ENCODE measurements at places on chromosomes 16 and 17.
A peak's percentile ranks its signal among the peaks of the same experiment; 100 is the strongest.

DNA sequence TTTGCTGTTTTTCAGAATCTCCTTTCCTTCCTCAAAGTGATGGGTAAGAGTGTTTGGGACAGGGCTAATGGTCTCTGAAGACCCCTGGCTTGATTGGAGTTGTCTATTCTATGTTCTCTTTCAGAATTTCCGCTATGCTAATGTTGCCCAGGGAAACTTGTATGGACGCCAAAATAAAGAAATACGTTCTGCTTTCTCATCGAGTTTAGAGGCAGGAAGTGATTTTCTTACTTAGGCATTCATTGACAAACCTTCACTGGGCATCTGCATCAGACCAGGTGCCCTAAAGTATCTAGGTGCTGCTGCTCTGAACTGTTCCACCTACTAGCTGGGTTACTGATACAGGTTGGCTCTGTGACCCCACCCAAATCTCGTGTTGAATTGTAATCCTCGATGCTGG is 787.9 kb upstream of the EEF2KMT start:
- DNase-seq: no peak

DNA sequence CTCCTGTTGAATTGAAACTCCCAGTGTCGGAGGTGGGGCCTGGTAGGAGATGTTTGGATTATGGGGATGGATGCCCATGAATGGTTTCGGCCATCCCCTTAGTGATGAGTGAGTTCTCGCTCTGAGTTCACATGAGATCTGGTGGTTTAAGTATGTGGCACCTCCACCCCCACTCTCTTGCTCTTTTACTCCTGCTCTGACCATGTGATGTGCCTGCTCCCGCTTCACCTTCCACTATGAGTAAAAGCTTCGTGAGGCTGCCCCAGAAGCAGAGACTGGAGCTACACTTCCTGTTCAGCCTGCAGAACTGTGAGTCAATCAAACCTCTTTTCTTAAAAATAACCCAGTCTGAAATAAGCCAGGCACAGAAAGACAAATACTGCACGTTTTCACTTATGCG is 512.4 kb downstream of the HS3ST4 start:
- DNase-seq: no peak

GRCh38 chr16:647173-647902 is 1.8 kb upstream of the WDR90 start:
- DNase-seq: no peak

DNA sequence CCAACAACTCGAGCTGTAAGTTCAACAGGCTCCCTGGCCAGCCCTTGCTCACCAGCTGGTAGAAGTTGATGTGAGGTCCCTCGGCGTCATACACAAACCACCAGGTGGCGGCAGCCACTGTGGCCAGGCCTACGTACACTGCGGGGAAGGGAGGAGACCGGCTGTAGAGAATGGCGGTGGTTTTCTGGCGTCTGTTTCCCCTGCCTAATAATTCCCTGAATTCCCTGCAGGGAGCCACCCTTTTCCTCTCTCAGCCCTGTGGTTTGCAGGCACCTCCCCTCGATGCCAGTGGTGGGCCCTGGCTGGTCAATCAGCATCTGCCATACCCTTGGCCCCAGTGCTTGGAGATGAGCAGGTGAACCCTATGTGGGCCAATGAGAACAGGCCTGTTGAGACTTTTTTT is 18.9 kb upstream of the P2RX1 start:
- no peak for DNase-seq

DNA sequence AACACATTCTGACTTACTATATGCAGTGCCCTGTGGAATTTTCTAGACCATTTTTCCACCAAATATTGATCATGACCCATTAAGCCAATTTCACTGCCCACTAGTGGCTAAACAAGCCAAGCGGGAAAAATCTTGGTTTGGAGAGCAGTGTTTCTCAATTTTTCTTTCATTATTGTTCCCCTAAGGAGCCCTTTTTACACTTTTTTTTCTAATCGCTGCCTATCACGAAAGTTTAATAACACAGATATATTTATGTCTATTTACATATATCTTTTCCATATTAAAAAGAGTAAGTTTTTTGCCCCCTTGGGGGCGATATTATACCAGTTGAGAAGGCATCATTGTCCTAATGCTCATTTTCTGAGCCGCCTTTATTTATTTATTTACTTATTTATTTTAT is 10.8 kb upstream of the TLCD3B start:
- DNase-seq: peak; percentile 19

GRCh38 chr16:83937922-83938885 is 14.8 kb upstream of the OSGIN1 start:
- no peak for DNase-seq

DNA sequence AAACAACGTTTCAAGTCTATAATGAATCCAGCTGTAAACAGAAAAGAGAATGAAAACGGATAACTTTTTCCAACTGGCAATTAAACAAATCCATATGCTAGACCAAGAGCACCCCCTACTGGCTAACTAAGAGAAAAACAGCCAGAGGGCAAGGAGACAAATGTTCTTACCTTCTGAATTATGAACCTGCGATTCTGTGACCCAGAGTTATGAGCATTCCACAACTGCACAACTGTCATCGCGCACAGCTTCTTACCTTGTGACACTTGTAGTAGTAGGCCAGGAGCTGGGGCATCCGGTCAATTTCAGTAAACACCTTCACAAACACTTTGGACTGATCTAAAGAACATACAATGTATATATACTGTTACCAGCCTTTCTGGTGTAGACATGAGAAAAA is 18.6 kb downstream of the COG7 start:
- peak; percentile 49 for DNase-seq

DNA sequence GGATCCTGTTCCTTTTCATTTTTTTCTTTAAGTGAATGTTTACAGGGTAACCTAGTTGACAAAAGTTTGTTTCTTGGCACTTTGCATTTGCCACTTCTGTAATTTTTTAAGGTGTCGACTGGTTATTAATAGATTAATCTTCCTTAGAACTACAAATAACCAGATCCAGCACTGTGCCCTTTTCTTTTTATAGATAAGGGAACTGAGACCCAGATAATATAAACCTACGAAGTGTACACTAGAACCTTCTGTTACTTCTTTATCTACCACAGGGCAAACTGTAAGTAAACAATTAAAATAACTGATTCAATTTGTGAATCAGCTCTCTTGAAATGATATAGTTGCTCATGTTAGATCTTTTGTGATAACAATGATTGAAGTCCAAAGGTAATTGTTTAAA is 55.4 kb downstream of the NLK start:
- no peak for DNase-seq

- no peak for DNase-seq
Measured at GRCh38 chr16:55642611-55643010, 13.2 kb upstream of the SLC6A2 start.

GRCh38 chr17:51371732-51372151 is 111.4 kb downstream of the UTP18 start:
- DNase-seq: no peak

DNA sequence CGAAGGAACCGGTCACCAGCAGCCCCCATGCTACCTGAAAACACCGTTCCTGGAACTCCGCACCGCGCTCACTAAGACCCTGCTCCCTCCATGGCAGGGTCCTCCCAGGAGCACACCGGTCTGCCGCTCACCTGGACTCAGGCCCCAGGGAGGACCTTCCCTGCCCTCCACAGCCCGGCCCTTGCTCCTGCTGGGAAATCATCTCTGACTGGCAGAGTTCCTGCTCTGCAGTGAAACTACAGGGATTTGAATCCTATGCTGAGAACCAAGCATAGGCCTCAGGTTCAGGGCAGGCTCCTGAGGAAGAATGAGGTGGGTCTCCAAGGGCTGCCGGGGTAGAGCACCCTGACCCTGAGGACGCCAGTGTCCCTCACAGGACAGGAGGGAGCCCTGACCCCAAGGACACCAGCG is 88.5 kb downstream of the KCNJ12 start:
- no peak for DNase-seq

DNA sequence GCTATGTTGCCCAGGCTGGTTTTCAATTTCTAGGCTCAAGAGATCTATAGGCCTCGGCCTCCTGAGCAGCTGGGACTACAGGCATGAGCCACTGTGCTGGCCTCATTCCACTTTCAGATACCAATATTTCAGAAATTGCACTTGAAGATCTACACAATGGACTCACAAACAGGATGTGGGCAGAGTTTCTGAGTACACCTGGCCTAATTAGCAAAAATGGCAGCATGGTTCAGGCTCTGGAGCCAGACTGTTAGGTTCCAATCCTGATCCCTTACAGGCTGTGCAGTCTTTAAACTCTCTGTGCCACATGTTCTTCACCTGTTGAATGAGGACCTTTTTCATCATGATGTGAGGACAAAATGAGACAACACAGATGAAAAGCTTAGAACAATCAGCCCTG is 32.2 kb downstream of the RNF157 start:
- no peak for DNase-seq

DNA sequence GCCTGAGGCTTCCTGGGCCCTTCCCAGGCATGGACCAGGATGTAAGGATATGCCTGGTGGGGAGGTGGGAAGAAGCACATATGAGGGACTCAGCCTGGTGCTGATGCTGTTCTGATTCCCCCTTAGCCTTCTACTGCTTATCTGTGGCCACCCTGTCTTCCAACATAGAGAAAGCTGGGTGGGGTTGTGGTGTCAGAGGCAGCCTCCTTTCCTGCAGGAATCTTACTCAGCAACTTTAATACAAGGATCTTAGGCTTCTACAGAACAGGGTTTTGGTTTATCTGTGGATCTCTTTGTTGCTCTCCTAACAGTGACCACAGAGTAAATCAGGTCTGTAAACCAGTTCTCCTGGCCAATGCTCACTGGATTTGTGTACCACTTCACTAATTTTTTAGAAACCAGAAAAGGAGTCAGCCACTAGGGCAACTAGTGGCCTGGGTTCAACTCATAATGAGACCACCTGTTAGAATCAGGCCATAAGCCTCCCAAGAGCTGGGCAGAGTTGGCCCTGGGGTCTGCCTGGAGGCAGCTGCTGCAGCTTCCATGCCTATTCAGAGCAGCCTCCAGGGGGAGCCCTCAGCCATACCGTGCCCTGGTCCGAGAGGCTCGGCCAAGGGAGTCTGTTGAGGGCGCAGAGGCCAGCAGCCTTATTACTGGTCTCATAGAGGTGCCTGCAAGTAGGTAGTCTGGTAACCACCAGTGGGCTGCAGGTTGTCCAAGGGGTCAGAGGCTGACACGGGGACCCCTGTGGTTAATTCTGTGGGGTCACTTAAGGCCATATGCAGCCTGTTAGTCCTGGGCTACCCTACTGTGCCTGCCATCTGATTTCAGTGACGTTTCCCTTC is 7.1 kb downstream of the HAS3 start:
- no peak for DNase-seq

DNA sequence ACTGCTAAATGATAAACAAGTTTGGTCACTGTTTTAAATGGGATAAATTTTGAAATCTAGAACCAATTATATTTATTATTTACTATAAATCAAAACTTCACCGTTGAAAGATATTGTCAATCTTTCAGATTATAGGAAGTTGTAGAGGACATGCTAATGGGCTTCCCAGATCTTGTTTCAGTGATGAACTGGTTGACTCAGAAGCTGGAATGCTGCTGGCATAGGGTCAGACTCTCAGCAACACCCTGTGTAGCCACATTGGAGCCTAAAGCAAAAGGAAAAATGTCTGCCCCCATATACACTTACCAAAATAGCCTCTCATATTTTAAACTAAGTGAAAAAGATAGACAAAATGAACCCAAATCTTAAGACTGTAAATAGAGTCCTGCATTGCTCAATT is 916.9 kb upstream of the SOX9 start:
- DNase-seq: no peak

- no peak for DNase-seq
Measured at GRCh38 chr17:78953356-78954350, 26.1 kb downstream of the LGALS3BP start.

- no peak for DNase-seq
Measured at GRCh38 chr16:11143372-11144035, 112.5 kb downstream of the SOCS1 start.

DNA sequence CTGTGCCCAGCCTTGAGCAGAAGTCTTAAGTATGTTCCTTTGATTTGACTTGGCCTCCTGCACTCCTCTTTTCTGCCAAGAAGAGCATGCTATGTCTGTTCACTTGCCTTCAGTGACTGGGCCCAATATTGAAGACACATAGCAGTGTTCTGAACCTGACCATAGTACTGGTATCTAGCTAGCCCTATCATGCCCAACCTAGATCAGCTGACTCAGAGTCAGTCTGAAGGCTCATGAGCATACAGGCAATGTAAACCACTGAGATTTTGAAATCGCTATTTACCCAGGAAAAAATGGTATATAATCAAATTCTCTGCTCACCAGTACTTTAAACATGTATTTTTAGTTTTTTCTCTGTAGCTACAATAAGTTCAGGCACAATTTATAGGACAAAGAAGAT is 129.4 kb downstream of the TANC2 start:
- no peak for DNase-seq

- DNase-seq: no peak
Measured at GRCh38 chr17:56773124-56773523, 60.6 kb downstream of the C17orf67 start.

DNA sequence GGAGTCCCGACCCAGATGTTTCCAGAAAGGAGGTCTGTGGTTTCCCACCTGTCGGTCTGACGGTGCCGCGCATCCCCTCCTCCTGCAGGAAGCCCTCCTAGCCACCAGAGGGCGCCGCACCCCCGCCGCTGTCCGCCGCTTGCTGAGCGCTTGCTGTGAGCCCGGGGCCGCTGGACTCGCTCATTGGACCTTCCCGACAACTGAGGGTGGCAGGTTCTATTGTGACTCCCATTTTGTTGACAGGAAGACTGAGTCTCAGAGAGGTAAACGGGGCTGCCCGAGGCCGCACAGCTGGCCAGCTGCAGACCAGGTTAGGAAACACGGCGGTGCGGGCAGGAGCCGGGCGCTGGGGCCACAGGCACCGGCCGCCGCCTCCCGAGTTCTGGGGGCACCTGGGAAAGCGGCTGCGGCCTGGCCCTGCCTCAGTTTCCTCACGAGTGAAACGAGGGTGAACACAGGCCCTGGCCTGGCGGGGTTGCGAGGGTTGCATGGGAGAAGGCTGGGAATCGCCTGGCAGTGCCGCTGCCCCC is 191.1 kb upstream of the CIBAR2 start:
- no peak for DNase-seq

DNA sequence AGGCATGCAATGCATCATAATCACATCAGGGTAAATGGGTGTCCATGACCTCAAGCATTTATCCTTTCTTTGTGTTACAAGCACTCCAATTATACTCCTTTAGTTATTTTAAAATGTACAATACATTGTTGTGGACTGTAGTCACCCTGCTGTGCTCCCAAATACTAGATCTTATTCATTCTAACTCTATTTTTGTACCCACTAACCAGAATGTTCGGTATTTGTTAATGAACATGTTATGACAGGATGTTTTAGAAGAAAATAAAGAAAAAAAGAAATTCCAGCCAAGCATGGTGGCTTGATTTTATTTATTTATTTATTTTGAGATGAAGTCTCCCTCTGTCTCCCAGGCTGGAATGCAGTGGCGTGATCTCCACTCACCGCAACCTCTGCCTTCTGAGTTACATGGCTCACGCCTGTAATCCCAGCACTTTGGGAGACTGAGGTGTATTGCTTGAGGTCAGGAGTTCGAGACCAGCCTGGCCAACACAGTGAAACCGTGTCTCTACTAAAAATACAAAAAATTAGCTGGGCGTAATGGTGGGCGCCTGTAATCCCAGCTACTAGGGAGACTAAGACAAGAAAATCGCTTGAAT is 1.8 kb upstream of the NDE1 start:
- no peak for DNase-seq

Data from AG09319 (cell line).